Activated CD8-positive, alpha-beta memory T cell treated with anti-CD3 and anti-CD28 coated beads for 1 hour (primary cell): ENCODE measurements at places on chromosomes 1 and 21.

DNA sequence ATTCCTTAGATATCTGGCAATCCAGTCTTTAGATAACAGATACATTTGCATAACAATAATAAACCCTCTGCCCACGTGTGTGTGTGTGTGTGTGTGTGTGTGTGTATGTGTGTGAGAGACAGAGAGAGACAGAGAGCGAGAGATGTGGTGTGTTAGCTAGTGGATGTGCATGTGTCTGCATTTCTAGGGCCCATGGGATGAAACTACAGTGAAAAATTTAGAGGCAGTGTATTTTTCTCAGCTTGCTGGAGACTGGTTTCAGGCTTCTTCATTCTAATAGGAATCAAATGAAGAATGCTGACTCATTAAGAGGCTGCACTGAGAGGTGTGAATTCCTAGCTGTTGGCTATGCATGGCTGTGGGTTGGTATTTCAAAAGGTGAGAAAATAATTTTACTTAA is 303.2 kb downstream of the LMX1A start:
- DNase-seq, result no peak

DNA sequence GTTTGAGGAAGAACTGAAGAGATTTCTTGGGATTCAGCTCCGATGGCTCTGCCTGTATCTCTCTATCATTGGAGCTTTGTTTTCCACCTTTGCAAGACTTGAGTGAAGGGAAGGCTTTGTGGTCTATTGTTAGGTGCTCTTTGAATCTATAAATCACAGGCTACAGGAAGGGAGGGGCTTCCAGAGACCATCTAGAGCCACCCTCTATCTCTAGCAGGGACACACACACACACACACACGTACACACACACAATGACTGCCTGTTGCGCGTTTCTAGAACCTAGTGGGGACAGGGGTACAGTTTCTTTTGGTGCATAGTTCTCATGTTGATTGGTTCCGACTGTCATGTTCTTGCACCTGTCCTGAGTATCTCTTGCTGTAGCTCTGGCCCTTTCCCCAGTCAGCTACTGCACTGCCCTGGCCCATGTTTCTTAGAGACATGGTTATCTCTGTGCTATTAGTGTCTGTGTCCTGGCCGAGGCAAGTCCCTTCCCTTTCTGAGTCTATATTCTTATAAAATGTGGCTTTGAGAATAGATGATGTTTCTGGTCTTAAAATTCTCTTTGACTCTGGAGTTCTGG is 60.7 kb downstream of the MAN1C1 start:
- DNase-seq, result no peak

- no peak for DNase-seq
Measured at GRCh38 chr1:39720094-39720999, 18.3 kb upstream of the PPIE start.

DNA sequence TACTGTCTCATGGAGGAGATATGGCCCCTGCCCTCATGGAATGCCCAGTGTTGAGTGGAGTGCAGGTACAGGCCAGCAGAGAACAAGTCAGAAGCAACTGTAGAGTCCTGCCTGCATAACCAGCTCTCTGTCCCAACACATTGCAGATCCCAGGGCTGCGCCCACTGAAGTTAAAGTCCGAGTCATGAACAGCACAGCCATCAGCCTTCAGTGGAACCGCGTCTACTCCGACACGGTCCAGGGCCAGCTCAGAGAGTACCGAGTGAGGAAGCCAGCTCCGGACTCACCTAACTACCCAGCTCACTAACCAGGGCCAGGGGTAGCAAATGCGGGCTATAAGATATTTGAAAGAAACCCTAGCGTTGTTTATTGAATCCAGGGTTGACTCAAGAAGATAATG is 59.1 kb upstream of the CNTN2 start:
- DNase-seq, result no peak

GRCh38 chr1:178566187-178566586 is 53.3 kb downstream of the TEX35 start:
- DNase-seq, result no peak

- DNase-seq, result no peak
Measured at GRCh38 chr1:192812420-192813209, 3.8 kb downstream of the RGS2 start.

GRCh38 chr1:34709547-34709946 is 45.3 kb upstream of the GJB5 start:
- DNase-seq, result no peak

GRCh38 chr1:64517640-64518039 is 47.7 kb downstream of the CACHD1 start:
- no peak for DNase-seq

DNA sequence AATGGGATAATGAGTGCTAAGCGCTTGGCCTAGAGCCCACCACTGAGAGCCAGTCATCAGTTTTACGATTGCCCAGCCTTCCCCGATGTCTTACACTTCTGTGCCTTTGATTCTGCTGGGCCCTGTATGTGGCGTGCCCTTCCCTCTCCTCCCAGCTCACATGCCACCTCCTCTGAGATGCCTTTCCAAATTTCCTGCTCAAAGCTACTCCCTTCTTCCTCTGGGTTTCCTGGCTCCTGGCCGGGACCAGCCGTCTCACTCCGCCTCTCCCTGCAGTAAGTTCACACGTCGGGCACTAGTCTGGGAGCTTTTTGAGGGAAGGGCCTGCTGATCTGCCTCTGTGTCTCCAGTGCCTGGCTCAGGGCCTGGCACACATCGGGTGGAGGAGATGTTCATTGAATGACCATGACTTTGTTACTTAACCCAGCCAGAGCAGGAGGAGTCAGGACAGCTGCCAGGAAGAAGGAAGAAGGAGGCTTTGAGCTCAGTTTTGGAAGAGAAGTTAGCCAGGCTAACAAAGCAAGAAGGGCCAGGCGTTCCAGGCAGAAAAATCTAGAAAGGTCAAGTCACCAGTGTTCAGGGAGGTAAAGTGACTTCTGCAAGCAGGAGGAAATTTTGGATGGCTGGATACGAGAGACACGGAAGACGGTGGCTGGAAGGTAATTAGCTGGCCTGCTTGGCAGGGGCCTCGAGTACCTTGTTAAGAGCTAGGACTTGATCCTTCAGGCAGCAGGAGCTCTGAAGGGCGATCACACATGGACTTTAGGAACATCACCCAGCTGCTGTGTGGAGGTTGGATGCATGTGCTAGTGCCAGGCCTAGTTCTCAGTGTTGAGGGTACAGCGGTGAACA is 63.6 kb downstream of the EPHB2 start:
- no peak for DNase-seq

DNA sequence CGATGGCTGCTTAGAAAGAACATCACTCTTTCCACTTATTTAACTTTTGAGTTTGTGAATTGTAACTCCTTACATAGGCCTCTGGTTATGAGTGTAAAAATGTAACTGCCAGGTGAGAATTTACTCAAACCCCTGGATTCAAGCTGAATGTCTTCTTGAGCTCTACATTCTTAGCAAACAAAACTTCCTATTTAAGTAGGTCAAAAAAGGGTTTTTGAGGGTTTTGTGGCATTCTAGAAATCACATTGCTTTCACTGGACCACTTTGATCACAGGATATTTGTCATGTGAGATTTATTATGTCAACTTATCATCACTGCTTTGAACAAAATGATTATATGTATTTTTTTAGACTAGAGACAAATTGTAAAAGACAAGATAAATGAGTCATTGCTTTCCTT is 5.7 kb downstream of the IL23R start:
- no peak for DNase-seq

DNA sequence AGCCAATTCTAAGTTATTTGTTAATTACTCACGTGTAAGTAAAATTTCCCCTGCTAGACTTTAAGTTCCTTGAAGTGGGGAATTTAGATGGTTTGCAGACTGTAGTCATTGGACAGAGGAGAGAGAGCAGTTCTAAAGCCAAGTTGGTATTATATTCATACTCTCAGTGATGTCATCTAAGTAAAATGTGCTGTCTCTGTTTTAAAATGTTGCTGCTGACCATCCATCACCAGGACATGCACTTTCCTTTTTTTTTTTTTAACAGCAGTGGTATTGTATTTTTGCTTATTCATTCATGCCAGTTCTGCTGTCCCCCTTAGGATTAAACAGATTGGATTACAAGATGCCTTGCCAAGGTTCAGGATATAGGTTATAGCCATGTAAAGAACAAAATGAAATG is 2.3 kb downstream of the TTLL7 start:
- no peak for DNase-seq

- peak; percentile 32 for DNase-seq
Measured at GRCh38 chr1:204520834-204521709, 4.9 kb downstream of the MDM4 start.

DNA sequence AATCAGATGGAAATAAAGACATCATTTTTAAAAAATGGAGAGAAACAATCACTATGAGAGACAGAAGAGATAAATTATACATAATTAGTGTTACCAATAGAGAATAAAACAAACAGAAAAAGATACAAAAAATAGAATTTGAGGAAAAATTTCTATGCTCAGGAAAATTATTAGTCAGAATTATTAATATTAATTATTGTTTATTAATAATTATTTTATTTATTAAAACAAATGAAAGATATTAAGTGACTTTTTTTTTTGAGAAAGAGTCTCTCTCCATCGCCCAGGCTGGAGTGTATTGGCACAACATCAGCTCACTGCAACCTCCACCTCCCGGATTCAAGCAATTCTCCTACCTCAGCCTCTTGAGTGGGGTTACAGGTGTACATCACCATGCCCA is 299.8 kb upstream of the NR5A2 start:
- DNase-seq, result no peak

- DNase-seq, result no peak
Measured at GRCh38 chr1:164781972-164782371, 223.0 kb downstream of the PBX1 start.

GRCh38 chr1:209929751-209930150 is 8.3 kb upstream of the SYT14 start:
- DNase-seq, result no peak

DNA sequence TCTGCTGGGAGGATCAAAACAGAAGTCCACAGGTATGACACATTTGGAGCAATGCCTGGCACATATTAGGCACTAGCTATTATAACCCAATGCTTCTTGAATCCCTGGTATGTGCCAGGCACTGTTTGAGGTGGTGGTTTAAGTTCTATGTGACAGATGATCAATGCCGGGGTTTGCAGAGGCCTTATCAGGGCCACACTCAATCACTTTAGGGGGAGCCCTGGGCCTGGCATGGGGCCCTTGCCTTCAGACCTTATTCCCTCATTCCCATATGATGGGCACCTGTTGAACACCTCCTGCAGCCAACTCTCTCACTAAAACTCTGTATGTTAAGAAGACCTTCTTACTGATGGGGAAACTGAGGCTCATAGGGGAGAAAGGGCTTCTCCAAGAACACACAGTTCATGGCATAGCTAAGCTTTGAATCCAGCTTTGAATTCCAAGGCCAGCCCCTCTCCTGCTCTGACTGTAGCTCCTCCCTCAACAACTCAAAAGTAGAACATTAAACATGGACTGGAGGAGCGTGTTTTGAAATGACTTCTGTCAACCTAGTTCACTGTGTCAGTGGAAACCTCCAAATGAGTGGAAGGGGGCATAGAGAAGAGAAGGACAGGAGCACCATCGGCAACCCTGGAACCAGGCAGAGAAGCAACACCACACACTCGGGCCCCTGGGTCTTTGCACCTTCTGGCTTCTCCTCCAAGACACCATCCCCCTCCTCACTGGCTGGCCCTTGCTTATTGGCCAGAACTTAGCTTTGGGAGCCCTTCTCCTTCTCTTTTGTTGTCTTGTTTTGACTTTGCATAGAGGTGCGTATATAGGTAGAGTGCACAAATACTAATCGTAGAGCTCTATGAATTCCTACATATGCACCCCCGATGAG is 6.6 kb upstream of the IFFO2 start:
- no peak for DNase-seq

DNA sequence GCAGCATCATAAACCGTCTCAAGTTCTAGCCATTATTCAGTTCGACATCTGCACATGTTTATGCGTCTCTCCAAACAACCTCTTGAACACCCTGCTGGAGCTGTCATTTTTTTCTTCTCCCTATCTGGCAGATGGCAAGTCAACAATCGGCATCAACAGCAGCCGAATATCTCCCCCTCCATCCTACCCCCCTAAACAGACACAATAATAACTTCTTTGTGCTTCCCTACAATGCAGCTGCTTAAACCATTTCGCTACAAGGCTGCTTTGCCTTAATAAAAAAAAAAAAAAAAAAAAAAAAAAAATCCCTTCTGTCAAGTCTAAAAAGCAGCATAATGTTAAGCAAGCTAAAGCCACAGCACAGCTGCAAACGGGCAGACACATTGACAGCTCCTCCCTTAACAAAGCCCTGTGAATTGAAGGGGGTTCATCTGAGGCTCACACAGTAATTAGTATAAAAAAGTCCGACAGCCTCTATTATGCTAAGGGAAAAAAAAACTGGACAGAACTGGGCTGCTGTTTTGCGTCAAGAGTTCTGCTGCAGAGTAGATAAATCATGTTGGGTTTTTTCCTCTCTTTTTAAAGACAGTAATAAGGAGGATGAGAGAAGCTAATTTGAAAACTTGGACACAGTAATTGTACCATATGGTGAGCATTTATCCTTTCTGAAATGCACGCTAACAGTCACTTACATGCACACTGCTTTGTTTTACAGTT is 136.4 kb downstream of the AKT3 start:
- DNase-seq, result no peak

- no peak for DNase-seq
Measured at GRCh38 chr1:21259316-21260076, 30.8 kb downstream of the ECE1 start.

DNA sequence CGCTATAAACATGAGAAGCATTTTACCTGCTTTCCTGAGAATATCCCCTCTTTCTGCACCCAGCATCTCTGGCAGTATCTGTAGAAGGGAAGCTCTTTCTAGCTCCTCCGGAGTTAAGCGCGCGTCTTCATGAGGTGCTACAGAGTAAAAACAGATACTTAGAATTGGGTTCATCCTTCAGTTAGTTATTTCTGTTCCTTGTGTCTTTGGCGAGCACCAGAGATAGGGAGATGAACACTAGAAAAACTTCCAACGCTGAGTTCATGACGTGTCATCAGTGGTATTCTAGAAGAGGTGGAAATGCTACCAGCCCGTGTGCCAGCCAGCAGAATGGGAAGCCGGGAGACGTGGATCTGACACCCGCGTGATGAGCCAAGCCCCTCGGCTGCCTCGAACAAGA is 2.1 kb downstream of the UTS2 start:
- no peak for DNase-seq

DNA sequence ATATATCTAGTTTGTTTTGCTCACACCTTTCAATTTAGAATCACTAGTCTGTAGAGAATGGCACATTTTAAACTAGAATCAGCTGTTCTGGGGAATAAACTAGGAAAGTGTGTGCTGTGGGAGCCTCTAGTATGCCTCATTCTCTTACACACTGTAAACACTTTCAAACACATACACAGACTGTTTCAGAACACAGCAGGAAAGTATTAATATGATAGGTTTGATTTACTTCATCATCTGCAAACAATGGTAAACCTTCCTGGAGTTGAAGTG is 67.1 kb upstream of the ABCG1 start:
- DNase-seq, result no peak

GRCh38 chr1:239232921-239233320 is 153.4 kb upstream of the CHRM3 start:
- no peak for DNase-seq
